ENCODE measurements at places on chromosomes 5 and 9.

GRCh38 chr9:134621558-134622110 lies 20.0 kb upstream of the COL5A1 start:
- no peak for DNase-seq

GRCh38 chr9:137731947-137732813 lies 113.4 kb downstream of the EHMT1 start:
- no peak for DNase-seq

- DNase-seq = no peak
Observed at GRCh38 chr5:125236981-125237380, 490.5 kb upstream of the ZNF608 start.

DNA sequence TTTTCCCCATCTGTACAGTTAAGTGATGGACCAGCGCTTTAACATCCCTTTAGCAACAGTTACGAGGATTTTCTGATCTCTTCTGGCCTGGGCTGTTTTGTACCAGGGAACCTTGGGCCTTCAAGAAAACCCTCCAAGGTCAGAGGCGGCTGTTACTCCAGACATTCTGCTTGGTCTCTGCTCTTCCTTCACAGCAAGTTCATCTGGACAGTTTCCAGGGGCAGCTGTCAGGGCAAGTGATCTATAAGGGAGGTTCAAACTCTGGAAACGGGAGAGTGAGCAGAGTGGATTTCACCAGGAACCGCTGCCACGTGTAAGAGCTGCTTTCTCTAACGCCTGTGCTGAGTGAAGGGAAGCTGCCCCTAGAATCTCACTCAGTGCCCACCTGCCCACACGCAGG lies 36.7 kb downstream of the ZNF618 start:
- no peak for DNase-seq

GRCh38 chr5:55427157-55427556 lies 107.6 kb downstream of the PLPP1 start:
- DNase-seq = no peak
